Progenitor cell of endocrine pancreas (in vitro differentiated cells): ENCODE measurements at places on chromosomes 6 and 20.

DNA sequence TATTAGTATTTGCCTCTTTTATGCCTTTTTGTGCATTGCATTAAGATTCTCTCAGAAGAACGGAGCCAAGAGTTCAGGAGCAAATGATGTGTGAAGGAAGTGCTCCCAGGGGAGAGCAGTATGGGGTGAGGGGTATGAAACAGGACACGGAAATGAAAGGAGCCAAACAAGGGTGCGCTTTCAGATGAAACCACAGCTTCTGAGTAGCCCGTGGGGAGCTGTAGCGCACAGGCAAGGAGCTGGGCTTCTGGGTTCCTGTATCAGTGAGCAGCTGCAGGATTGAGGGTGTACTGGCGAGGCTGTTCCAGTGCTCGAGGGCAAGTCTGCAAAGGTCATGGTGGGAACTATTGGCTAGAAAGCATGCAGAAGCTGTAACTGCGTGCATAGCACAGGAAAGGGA, 25.4 kb downstream of the ANKEF1 start:
- DNase-seq: no peak

- no peak for DNase-seq
Observed at GRCh38 chr6:98787961-98788360, 46.4 kb upstream of the POU3F2 start.

GRCh38 chr20:48632017-48632824, 195.6 kb downstream of the PREX1 start:
- no peak for DNase-seq

DNA sequence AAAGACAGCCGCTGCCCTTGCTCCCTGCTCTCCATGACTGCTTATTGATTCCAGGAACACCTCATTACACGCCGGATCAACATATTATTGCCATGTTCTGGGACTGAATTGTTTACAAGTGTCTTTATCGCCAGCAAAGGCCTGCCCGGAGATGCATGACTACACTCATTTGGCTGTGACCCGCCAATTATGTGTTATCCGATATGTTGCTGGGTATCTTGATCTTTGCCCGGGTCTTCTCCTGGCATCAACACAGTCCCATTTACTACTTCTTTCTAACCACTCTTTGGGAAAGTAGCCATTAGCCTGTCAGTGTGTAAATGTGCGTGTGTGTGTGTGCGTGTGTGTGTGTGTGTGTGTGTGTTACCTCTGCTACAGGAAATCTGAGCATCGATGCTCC, 15.4 kb downstream of the LINC00237 start:
- DNase-seq: no peak

DNA sequence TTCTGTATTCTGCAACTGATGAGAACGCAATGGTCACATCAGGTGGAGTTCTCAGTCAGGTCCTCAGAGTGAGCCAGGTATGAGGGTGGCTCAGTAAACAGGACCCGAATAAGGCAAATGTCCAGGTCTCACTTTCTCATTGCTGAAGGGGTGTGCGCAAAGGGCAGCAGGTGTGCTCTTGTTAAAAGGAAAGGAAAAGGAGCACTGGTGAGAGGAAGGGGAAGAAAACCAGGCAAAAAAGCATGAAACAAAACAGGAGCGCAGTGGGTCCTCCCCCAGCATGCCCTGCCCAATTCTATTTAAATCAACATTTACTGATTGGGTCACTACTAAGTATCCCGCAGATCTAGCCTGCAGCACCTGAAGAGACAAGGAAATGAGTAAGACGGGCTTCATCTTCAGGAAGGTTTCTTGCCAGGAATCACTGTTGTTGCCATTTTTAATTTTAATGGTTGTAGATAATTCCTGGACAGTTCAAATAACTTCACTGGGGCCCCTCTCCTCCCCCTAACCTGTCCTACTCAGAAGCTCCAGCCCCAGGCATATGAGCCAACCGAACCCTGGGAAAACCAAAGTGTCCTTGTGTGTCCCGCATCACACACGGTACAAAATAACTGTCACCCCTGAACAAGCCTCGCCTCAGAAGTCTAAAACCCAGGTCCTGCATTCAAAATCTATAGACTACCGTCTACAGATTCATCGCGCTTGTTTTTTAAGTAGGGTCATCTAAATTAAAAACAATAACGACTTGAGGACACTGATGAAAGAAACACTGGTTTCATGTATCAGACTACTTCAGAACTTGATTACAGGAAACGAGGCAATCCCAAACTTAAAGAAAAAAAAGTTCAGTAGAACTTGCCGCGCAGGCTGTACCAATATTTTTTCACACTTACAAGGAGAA, 980 bp downstream of the MBOAT1 start:
- no peak for DNase-seq
